IPS-NIHi11 (cell line): ENCODE measurements at places on chromosomes 5 and 9.

- DNase-seq: no peak
Observed at GRCh38 chr5:160904591-160904990, 52.6 kb upstream of the ATP10B start.

DNA sequence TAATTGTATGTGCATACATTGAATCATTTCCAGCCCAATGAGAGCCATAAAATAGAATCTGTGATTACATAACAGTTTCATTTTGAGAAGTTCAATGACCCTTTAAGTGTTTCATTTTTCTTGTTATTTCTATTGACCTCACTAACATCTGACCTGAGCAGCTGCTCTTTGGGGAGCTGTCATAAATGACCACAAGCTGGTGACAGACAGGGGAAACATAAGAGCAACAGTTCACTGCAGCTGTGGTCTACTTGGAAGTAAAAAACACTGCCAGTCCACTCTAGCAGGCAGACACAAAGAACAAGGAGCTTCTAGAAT is 265.4 kb downstream of the DTWD2 start:
- DNase-seq: no peak

DNA sequence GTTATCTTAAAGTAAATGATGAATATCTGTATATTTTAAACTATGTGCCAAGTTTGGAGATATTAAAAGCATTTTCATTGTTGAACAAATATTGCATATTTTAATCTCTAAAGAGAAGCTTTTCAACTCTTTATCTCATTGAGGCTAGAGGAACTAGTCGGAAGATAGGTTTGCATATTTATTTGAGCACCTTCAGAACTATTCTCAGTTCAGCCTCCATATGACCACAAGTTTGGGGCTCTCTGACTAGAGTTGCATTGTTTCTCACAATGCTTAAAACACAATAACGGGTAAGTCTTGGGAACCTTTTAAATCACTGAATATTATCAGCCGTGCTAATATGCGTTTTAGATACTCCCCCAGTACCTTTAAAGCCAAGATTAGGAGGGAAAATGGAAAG is 47.3 kb upstream of the CTXN3 start:
- no peak for DNase-seq

GRCh38 chr5:171592736-171593135 is 173.3 kb downstream of the FGF18 start:
- no peak for DNase-seq

GRCh38 chr5:65203746-65204145 is 278.0 kb downstream of the ADAMTS6 start:
- DNase-seq: no peak

- peak; percentile 8 for DNase-seq
Observed at GRCh38 chr5:42595597-42595996, 161.0 kb upstream of the CCDC152 start.

GRCh38 chr9:116789081-116789480 is 102.0 kb downstream of the TRIM32 start:
- DNase-seq: no peak

DNA sequence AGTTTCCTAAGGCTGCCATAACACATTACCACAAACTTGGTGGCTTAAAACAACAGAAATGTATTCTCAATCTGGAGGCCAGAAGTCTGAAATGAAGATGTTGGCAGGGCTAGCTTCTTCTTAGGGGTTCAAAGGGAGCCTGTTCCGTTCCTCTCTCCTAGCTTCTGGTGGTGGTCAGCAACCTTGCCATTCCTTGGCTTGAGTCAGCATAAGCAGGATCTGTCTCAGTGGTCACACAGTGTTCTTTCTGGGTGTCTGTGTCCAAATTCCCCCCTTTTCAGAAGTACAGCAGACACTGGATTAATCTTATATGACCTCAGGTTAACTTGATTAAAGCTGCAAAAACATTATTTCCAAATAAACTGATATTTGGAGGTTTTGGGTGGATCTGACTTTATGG is 2.1 kb upstream of the OSMR start:
- no peak for DNase-seq

GRCh38 chr9:35760651-35761050 is 6.6 kb upstream of the MSMP start:
- DNase-seq: no peak

GRCh38 chr5:65967288-65968066 is 41.1 kb downstream of the ERBIN start:
- no peak for DNase-seq

GRCh38 chr5:109705596-109705995 is 15.9 kb downstream of the MAN2A1 start:
- no peak for DNase-seq

DNA sequence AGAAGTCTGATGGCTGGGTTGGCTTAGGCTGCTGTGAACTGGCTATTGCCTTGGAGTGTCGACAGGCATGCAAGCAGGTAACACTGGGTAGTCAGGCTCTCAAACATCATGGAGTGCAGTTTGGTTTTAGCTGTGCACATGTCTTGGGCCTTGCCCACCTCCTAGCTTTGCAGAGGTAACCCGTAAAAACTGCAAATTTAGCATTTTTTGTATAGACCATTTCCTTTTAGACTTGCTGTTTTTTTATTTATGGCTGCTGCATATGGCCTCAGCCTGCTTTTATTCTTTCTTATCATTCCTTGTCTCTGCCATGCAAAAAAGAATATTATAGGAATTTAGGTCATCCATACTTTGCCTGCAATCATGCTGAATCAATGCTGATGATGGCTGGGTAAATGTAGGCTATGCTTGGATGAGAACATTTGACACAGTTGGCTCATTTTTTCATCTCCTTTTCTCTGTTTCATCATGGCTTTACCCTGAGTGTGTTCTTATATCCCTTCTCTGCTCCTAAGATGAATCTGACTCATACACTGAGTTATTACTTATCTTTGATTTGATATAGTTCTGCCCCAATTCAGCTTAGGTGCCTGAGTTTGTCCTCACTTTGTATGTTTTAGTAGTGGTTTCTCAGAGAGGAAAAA is 27.2 kb downstream of the RECK start:
- DNase-seq: no peak

- no peak for DNase-seq
Observed at GRCh38 chr9:117815315-117815714, 111.1 kb downstream of the TLR4 start.

- DNase-seq: no peak
Observed at GRCh38 chr5:138659561-138659960, 84.4 kb upstream of the HSPA9 start.

GRCh38 chr5:95081500-95081960 is 203.4 kb downstream of the MCTP1 start:
- DNase-seq: peak; percentile 26

DNA sequence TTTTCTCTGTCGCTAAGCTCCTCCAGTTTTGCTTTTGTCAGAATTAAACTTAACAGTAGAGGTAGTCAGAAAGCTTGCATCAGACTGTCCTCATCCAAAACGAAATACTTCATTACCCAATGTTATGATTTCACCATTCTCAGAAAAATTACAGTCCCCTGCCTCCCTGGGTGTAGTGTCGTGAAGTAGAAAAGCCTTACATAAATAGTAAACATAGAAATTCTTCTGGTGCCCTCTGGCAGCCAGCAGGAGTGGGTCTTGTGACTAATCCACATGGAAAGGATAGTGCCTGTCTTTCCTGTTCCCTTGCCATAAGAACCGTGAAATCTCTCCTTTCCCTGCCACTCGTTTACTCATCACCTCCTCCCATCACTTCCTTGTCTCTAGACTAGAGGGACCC is 230.6 kb downstream of the GNA14 start:
- DNase-seq: no peak

DNA sequence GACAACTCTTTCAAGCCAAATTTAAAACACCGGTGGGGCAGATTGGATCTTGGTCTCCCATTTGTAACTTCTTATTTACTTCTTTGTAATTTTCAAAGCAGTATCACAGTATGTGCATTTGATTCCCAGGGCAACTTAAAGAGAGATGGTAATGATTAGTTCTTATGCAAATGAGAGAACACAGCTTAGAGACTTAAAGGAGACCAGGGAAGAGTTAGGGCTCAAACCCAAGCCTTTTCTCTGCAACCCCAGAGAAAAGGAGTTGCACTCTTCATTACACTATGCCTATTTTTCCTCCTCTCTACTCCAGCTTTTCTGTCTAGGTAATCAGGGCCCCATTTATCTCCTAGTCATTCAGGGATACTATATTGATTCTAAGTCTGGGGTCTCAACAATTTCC is 237.8 kb upstream of the NMUR2 start:
- no peak for DNase-seq

- no peak for DNase-seq
Observed at GRCh38 chr9:90808890-90809685, 7.5 kb downstream of the SYK start.

- no peak for DNase-seq
Observed at GRCh38 chr9:75582870-75583269, 307.6 kb upstream of the PCSK5 start.

DNA sequence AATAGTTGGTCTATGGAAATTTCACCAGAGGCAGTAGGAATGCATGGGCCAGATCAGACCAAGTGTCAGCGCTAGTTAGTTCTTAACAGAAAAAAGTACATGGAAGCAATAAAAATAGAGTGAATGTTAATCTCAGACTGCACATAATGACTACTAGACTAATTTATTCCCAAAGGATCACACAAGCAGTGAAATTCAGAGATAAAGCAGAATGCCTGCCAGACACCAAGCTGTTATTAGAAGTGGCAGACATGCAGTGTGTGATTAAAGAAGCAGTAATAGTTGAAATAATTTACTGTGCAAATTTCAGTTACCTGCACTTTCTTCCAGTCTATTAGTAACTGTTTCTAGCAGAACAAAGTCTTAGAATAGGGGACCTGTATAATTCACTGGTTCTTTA is 1024.2 kb downstream of the CDH9 start:
- DNase-seq: no peak

DNA sequence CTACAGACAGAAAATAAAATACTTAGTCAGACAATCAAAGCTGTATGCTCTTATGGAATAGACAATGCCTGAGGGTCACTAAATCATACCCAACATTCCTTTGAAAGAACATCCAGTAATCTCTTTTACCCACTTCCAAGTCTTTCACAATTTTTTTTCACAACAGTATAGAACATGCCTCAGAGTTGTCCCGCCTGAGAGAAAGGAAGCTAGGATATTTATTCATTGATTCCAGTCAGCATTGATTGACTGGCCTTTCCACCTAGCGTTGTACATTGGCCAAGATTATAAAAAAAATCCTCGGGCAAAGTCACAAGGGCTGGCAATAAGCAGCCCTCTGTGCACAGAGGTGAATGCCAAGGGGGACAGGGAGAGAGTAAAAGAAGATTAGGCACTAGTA is 318.1 kb upstream of the PIK3R1 start:
- no peak for DNase-seq

- peak; percentile 77 for DNase-seq
Observed at GRCh38 chr9:126705767-126706697, 92.3 kb downstream of the LMX1B start.

DNA sequence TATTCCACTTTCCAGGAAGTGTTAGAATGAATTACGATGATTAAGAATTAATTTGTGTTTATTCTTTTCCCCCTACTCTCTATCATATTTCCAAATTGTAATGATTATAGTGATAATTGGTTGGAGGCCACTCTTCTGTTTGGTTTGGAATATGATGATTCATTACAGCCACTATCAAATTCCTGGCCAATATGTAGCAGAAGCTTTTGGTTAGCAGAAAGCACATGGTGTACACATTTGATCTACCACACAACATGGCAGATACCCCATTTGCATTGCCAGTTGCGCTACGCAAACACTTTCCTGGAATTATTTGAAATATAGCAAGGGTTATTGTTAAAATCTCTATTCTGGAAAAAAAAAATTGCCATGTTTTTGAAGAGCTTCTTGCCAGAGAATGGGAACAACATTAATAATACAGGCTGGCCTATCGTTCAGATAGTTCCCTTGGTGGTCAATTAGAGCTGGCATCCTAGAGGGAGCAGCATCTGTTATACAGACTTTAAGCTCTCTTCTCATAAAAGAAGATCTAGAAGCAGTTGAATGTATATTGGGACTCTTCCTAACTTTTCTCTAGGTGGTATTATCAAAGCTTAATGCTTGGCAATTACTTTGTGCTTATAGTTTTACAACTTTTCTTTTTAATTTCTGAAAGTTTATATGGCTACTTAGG is 455.0 kb upstream of the ACTBL2 start:
- DNase-seq: no peak

DNA sequence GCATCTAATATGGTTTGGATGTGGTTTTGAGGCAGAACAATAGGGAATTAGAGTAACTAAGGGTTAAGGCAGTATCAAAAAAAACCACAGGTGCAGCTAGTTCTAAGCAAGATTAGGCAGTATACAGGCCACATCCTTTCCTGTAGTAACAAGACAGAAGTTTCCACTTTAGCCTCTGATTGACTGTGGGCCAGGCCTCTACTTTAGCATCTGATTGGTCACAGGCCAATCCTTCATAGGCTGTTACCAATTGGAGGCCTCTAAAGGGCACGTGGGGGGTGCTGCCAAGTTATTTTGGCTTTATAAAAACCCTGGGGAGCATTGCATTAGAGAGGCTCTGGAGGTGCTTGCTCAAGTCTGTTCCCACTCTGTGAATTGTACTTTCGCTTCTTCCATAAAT is 144.1 kb upstream of the ST8SIA4 start:
- no peak for DNase-seq

DNA sequence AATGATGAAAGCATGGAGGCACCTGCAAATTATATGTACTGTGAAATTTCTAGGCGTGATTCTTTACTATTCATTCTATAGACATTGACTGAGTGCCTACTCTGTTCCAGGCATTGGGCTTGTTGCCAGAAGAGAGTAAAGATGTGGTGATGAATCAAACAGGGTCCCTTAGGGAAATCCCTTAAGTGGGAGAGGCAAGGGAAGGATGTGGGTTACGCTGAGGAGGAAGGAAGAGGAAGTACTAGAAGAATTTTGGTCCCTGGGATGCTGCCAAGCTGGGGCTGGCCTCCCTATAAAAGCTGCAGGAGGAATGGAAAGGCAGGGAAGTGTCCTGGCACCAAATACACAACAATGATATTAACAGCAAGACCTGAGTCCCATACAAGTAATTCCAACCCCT is 76.7 kb upstream of the SPOCK1 start:
- no peak for DNase-seq

- no peak for DNase-seq
Observed at GRCh38 chr9:4590430-4591122, 71.5 kb upstream of the PLPP6 start.

GRCh38 chr9:93226819-93227218 is 42.9 kb downstream of the WNK2 start:
- DNase-seq: no peak

DNA sequence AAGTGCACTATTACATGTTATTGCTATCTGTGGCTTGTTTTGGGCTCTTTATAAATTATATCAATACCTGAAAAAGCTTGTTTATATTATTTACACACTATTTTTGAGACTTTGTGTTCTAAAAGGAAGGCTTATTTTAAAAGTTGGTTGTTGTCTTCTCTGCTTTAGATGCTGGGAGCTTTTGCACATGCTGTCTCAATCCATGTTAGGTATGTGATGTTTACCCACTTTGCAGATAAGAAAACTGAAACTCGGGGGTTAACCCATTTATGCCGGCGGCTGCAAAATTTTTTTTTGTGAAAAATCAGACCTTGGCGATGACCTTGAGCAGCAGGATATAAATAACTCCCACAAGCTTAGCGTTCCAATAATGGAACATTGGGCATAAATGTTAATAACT is 212.9 kb downstream of the RANBP17 start:
- DNase-seq: no peak
